Cardiac ventricle fibroblast (primary cell): ENCODE measurements at places on chromosomes 1 and 21. TPM values are rescaled to one million over a fixed set of nuclear protein-coding genes. Genes with fewer than 3 reads are reported as not detected.

IPO9 gene
- 10.7 and 11.3 TPM in 2 replicates for total RNA-seq

NBPF10 gene
- total RNA-seq, result 1.3 and 1.9 TPM in 2 replicates

OR2AK2 gene
- not detected in 2 replicates for total RNA-seq

FCGR3A gene
- not detected in 2 replicates for total RNA-seq

ADAMTS1 gene
- 209 and 225 TPM in 2 replicates for total RNA-seq

TRPM2 gene
- total RNA-seq, result not detected in 2 replicates

SLC1A7 gene
- 0.12 and 0.34 TPM in 2 replicates for total RNA-seq

PGLYRP4 gene
- total RNA-seq, result not detected in 2 replicates

PTPRU gene
- total RNA-seq, result 25.5 and 37.1 TPM in 2 replicates

OR2L8 gene
- not detected in 2 replicates for total RNA-seq

CD5L gene
- total RNA-seq, result not detected in 2 replicates

CFAP74 gene
- total RNA-seq, result not detected in 2 replicates

CSDE1 gene
- 306 and 670 TPM in 2 replicates for total RNA-seq

EPHA10 gene
- not detected in 2 replicates for total RNA-seq

CFHR4 gene
- total RNA-seq, result not detected in 2 replicates

CHIA gene
- total RNA-seq, result not detected in 2 replicates

HMGCS2 gene
- total RNA-seq, result not detected in 2 replicates

FHAD1 gene
- total RNA-seq, result 0.31 and 1.5 TPM in 2 replicates

ALX3 gene
- not detected in 2 replicates for total RNA-seq

OR6K3 gene
- not detected in 2 replicates for total RNA-seq

VTCN1 gene
- not detected in 2 replicates for total RNA-seq

SLAMF6 gene
- total RNA-seq, result not detected in 2 replicates

S100A1 gene
- total RNA-seq, result 0.29 TPM in 1 of 2 replicates, not detected in the other

BARHL2 gene
- not detected in 2 replicates for total RNA-seq

WNT3A gene
- not detected in 2 replicates for total RNA-seq

C1orf174 gene
- total RNA-seq, result 26.0 and 30.8 TPM in 2 replicates

TPTE gene
- not detected in 2 replicates for total RNA-seq

SLC19A2 gene
- 11.8 and 12.8 TPM in 2 replicates for total RNA-seq

ZNF695 gene
- 0.20 and 0.50 TPM in 2 replicates for total RNA-seq

CSMD2 gene
- 2.1 TPM in 2 replicates for total RNA-seq

FOXO6 gene
- total RNA-seq, result not detected in 2 replicates

IL24 gene
- 0.12 TPM in 1 of 2 replicates, not detected in the other for total RNA-seq

LIN28A gene
- total RNA-seq, result not detected in 2 replicates

FABP3 gene
- 2.4 TPM in 1 of 2 replicates, not detected in the other for total RNA-seq

CLCA4 gene
- not detected in 2 replicates for total RNA-seq

SELP gene
- total RNA-seq, result not detected in 2 replicates

PBXIP1 gene
- total RNA-seq, result 65.3 and 66.9 TPM in 2 replicates
